ENCODE measurements at places on chromosomes 12 and 14.

- no peak for DNase-seq
These were observed 1.2 kb downstream of the DYRK2 start for GRCh38 chr12:67649570-67650387.

DNA sequence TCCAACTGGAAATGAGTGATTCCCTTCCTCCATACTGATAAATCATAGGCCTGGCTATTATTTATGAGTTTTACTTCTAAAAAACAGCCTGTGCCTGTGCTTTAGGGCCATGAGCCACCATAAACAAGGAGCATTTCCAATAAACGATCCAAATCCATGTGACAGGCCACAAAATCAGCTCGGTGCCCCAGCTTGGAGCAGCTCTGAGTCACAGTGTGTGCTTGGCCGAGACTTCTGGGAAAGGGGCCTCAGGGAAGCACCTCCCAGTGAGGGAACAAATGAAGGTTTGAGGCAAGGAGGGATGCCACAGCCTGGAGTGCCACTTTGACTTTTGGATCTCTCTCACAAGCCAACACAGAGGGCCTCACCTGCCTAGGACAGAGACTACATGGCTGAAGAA, 190.4 kb downstream of the NTF3 start:
- DNase-seq = no peak

DNA sequence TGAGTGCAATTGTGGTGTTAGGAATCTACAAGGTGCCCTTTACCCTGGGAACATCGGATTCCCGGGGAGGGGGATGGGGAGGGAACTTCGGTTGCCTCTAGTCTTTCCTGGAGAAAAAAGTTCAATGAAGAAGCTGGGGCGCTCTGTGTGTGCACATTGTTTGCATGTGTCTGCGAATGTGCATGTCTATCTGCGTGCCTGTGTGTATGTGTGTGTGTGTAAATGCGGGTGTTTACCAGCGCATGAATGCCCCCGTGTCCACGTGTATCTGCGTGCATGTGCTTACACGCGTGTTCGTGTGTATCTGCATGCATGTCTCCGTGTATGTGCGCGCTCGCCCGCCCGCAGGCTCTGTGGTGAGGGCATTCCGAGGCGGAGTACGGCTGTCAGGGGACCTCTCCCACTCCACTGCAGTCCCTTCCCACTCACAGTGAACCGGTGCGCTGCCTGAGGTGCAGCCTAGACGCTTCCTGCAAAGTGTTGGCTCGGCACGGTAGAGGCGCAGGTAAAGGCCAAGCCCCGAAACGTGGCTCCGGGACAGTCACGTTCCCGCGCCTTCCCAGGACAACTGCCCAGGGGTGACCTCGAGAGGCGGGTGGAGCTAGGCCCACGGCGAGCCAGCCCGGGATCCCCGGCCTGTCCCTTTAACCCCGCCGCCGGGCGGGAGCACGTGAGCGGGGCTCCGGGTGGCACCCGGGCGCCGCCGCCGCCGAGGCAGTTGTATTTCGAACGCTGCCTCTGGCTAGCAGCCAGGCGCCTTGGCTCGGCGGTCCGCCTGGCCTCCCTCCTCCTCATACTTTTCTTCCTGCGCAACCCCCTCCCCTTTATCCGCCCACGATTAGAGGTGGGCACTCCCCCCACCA, 539 bp upstream of the HMGA2 start:
- no peak for DNase-seq

DNA sequence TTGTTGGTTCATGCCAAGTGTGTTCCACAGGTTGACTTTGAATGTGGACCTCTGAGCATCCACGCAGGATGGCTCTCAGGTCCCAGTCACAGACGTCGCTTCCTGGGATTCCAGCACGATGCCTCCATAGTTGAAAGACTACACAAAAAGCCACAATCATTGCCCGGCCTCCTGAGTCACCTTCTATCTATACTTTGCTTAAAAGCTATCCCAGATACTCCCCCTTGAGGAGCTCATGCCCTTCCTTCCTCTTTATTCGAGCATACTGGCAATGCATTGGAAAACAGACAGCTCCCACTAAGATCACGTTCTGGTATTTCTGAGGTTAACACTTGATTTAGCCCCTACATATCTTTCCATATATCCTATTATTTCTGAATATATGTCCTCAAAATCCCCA, 40.1 kb downstream of the ZNF664 start:
- no peak for DNase-seq

GRCh38 chr12:47938093-47938492, 25.3 kb upstream of the TMEM106C start:
- no peak for DNase-seq
